ENCODE measurements at places on chromosomes 12 and 14. TPM values are rescaled to one million over a fixed set of nuclear protein-coding genes. Genes with fewer than 3 reads are reported as not detected.

DNA sequence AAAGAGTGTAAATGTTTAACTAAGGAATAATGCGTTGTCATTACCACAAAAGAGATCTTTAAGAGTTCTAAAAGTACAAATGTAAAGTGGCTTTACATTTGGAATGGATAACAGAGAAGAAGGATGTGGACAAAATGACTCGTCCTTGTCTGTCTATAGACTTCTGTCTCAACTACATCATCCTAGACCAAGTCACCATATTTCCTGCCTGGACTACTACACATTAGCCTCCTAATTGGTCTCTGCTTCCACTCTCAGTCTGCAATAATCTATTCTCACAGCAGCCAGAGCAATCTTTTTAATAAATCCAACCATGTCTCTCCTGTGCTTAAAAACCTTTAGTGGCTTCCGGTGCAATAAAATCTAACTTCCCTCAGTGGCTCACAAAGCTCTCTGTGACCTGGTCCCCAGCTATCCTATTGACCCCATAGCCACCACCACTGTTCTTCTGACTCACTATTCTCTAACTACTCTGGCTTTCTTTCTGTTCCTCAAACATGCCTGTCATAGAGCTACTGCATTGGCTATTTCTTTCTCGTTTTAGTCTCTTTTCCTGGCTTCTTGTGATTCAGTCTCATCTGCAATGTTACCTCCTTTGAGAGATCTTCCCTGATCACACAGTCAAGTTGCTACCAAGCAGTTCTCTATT lies 91.1 kb downstream of the MYF5 start:
- DNase-seq = no peak

Gene VRTN
- total RNA-seq = not detected

- DNase-seq = no peak
Measured at GRCh38 chr14:53622447-53622846, 334.2 kb downstream of the BMP4 start.

Gene CLEC6A
- not detected for total RNA-seq

GRCh38 chr12:115037830-115038229 lies 353.9 kb upstream of the TBX3 start:
- no peak for DNase-seq

GRCh38 chr12:68905733-68906132 lies 27.2 kb downstream of the CPM start:
- DNase-seq = no peak

- DNase-seq = no peak
Measured at GRCh38 chr12:52217223-52217622, 15.8 kb upstream of the KRT7 start.

GRCh38 chr14:94638961-94639817 lies 27.0 kb downstream of the SERPINA3 start:
- DNase-seq = no peak

DNA sequence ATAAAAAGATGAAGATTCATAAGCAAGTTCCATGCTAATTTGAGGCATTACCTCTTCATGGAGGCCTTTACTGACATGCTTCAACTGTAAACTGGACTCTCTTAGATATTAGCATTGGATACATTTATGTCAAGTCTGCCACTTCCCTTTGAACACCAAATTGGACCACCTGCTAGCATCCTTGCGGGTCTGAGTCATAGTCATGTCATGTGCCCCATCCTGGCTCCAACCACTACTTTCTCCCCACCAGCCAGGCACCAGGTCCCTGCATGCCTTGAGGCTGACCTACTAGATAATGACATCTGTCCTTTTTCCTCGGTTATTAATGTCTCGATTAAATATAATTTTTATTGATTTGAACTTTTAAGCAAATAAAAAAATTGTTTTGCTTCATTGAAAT lies 32.9 kb upstream of the EEA1 start:
- DNase-seq = no peak

Gene TPH2
- not detected for total RNA-seq

DNA sequence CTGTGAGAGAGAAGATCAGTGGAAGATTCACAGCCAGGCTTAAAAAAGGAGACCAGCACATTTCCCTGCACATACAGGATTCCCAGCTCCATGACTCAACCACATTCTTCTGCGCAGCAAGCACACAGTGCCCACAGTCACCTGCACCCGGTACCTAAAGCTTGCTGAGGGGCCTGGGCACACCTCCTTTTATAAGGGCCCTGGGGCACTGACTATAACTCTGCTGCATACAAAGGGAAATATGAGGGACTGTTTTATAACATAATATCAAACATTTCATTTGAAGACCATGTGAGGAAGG lies 322.9 kb downstream of the DAD1 start:
- DNase-seq = no peak

- no peak for DNase-seq
Measured at GRCh38 chr12:76628745-76629144, 69.2 kb upstream of the OSBPL8 start.

GRCh38 chr12:2355604-2356003 lies 302.8 kb downstream of the CACNA1C start:
- no peak for DNase-seq

DNA sequence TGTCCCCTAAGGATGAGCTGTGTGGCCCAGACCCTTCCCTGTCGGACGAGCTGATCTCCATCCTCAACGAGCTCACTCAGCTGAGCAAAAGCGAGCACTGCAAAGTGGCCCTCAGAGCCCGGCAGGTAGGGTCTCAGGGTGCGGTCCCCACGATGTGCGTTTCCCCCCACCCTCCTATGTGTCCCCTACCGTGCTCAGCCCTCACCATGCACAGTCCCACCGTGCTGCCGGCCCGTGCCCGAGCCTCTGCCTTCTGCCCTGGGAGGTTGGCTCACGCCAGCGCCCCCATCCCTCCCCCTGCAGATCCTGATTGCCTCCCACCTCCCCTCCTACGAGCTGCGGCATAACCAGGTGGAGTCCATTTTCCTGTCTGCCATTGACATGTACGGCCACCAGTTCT lies 86.6 kb downstream of the FOXN4 start:
- no peak for DNase-seq

GRCh38 chr14:66361013-66361412 lies 125.2 kb upstream of the CCDC196 start:
- no peak for DNase-seq

GRCh38 chr12:39928181-39928899 lies 177.5 kb downstream of the SLC2A13 start:
- DNase-seq = no peak

Gene IAPP
- total RNA-seq = not detected

- DNase-seq = peak; percentile 58
Measured at GRCh38 chr14:88129306-88130056, 124.5 kb downstream of the GPR65 start.

DNA sequence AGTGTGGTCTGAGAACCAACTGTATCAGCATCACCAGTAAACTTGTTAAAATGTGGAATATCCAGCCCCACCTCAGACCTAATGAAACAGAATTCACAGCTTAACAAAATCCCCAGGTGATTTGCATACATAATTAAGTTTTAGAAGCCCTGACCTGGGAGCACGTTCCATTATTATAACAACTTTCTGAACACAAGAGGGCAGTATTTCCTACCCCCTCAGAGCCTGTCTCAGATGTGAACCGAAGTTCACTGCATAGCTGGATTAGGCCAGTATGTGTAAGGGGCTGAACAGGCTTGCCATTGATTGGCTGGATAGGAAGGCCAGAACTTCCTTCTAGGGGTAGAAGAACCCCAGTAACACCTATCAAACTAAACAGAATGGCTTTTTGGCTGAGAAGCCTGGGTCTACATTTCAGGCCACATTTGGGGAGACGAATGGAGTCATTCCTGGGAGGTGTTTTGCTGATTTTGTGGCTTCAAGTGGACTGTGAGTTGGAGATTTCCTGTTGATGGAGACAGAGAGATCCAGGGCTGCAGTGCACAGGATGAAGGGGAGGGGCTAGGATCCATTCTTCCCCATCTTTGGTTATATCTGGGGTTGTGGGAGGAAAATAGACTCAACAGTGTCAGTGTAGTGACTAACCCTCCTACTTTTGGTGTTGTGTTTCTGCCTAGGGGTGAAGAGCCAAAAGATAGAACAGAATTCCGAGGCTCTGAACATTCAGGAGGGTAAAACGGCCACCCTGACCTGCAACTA lies 94.7 kb upstream of the OR4E1 start:
- peak; percentile 20 for DNase-seq

DNA sequence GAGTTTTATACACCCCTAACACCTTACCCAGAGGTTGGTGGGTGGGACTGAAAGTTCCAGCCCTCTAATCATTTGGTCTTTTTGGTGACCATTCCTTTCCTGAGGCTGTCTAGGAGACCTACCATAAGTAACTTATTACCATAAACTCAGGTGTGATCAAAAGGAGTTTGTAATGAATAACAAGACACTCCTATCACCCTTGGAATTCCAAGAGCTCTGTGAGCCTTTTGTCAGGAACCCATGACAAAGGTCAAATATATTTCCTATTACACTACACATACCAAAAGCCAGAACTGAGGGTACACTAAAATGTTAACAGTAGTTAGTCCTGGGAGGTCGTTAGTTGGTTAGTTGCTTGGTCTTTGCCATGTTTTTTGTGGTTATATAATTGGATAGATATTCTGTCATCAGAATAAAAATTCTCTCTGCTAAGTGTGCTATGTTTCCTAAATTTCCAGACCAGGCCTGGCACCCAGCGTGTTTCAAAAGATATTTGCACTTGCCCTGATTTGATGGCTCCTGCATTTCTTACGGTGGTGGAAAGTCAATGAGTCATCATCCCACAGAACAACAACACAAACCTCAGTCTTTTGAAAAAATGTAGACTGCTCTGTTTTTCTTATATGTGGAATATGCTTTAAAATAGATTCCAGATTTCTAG lies 27.0 kb upstream of the AKAP5 start:
- no peak for DNase-seq

DNA sequence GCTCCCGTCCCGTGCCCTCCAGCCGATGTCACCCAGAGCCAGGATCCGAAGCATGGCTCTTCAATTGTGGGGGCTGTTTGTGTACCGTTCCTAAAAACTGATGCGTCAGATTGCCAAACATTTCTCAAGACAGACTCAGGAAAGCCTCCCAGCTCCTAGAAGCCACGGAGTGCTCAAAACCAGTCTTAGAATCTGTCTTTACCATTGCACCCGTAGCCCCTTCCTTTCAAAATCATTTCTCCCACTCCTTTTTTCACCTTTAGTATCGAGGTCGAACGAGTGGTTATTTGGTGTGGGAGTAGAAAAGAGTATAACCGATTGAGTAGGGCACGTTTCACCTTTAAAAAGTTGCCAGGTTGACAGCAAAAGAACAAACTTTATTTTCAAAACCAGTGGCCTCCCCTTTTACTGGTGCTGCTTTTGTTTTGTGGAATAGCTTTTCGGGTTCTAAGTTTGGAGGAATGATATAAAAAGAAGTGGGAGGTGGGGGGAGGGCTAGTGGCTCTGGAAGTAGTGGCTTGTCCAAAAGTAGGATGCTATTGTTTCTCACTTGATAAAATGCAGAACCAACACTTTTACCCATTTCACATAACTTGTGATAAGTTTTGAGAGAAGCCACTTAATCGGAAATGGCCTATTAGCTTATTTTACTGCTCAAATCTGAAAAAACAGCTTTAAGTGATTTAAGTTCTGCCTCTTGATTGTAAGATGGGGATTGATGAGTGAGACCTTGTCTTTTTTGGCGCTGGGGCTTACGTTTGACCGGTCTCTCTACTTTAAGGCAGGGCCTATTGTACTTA lies 803 bp downstream of the STK38L start:
- DNase-seq = no peak

DNA sequence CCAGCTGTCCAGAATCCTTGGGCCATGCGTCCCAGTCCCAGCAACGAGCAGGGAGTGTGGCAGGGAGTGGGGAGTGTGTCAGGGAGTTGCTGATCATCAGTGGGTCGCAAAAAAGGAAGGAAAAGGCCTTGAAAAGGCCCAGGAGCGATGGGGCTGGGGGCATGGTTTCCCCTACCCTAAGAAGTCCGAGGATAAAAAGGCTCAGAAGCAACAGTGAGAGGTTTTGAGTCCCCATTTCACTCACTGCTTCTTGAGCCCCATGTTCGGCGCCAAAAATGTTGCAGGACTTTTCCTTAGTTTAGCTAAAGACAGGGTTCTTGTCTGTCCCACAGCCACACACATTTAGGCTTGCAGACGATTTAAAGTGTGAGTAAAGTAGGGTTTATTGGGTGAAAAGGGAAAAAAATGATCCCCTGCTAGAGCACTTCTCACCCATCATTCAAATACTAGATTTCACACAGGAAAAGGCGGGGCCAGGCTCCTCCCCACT lies 189.5 kb downstream of the KCNC2 start:
- no peak for DNase-seq

DNA sequence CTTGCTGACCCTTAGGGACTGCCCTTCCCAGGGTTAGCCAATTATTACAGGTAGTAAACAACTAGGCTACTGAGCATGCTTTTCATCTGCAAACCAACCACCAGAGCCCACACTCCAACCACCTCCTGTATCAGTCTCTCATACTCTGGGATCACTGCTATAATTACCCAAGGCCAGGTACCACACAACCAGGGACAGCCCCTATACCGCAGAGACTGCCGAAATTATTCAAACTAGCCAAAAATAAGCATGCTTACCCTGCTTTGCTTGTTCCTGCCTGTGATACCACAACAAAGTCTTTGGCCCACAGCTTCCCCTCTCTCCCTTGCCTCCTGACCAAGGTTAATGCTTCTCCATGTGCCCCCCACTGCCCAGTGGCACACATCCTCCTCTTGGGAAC lies 197.6 kb upstream of the SRRM4 start:
- no peak for DNase-seq

DNA sequence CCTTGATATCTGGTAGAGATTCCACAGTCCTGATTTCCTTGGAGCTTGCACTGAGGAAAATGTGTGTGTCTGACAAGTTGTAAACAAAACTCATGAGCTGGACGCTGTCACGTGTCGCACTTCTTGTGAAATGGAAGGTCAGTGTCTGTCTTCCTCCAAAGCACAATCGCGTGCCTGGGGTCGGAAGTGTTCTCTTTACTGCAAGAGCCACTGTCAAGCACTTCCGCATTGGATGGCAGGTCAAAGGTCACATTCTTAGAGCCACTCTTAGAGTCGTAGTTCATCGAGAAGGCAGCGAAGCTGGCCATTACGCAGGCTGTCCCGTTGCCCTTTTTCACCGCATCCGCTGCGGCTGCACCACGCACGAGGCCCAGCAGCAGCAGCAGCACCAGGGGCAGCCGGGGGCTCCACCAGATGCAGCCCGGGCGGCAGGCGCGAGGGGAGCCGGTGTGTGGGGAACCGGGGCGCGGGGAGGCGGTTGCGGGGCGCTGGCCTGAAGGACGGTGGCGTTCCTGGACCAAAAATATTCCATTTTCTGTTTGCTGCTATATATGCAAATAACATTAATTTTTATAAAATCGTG lies 45.0 kb downstream of the LRTM2 start:
- DNase-seq = no peak

Data from NCI-H460 (cell line).